ENCODE measurements at places on chromosomes 3 and 15.

GRCh38 chr3:30890907-30891306 is 3.6 kb downstream of the GADL1 start:
- DNase-seq = no peak

- DNase-seq = no peak
These were observed 244.8 kb downstream of the TLE3 start for GRCh38 chr15:69852916-69853315.

DNA sequence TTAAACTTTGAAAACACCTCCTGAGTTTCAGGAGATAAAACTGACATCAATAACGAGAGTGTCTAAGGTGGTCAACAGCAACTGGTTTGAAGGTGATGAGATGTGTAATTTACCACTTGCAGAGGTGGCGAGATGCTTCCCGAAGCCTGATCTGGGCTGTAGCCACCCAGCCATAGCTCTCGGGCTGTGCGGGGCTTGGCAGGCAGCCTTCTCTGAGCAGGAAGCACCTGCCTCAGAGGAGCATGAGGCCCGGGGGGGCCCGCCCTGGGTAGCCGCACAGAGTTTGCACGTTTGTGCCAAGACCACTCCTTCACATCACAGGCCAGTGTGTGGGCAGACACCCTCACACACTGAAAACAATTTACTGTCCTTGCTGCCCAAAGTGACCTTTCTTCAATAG is 220.3 kb downstream of the CACNA2D3 start:
- DNase-seq = peak; percentile 74

GRCh38 chr15:42163947-42164550 is 7.6 kb upstream of the PLA2G4F start:
- DNase-seq = no peak
